Stimulated activated CD8-positive, alpha-beta memory T cell treated with anti-CD3 and anti-CD28 coated beads, Interleukin-7, amount 100 ng/mL, for 1 hour (primary cell): ENCODE measurements at places on chromosomes 6 and 20.

DNA sequence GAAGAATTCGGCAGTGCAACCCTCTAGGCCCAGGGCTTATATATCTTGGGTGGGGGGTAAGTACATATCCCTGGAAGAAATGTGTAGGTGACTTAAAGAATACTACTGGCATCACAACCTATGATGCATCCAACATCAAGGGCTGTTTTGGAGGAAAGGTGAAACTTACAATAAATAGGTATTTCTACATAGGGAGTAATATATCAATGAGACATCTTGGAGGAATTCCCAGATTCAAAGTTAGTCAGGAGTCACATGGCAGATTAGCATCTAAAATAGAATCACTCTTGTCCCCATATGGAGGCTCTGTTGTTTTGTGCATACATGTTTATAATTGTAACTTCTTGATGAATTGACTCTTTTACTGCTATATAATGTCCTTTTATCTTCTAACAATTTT is 375.5 kb downstream of the PAX1 start:
- DNase-seq, result no peak

DNA sequence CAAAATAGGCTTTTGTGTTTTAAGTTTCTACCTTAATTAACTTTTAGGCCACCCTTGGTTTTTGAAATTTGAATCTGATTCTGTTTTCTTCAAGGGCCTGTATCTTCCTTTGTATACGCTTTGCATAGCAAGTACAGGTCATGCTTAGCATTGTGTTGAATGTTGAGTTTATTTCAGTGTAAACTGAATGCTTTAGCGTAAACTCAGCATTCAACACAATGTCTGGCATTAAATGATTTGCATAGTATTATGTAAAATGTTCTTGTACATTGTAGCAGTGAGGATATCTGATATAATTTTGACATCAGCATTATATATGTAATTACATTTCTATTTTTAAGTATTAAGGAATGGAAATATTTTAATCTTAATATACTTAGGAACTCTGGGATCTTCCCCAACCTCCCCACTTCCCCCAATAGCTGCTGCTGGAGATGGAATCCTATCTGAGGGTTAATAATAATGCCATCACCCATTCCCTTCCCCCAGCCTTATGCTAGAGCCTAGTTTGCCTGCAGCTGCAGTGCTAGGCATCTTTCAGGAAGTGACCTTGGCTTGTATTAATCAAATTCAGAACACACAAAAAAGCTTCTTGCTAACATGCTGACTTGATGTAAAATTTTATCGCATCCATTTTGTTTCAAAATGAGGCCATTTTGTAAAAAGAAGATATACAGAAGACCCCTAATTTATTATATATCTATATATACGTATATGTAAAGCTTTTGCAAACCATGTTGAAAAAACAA is 73.1 kb downstream of the NCOA3 start:
- DNase-seq, result no peak

DNA sequence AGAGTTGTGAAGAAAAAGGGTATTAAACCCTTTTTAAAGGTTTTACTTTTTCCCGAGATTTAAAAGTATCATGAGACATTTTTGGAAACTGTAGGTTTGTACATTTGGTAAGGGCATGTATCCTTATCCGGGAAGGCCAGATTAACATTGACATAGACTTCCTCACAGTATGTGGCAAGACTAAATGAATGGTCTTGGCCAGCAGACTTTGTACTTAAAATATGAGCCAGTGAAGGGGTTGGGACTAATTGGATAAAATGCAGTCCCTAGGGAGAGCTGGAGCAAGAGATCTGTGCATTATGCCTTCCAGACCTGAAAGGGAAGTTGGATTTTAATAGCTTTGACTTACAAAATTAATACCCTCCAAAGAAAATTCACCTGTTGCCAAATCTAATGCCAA is 60.4 kb upstream of the CCN2 start:
- DNase-seq, result no peak

DNA sequence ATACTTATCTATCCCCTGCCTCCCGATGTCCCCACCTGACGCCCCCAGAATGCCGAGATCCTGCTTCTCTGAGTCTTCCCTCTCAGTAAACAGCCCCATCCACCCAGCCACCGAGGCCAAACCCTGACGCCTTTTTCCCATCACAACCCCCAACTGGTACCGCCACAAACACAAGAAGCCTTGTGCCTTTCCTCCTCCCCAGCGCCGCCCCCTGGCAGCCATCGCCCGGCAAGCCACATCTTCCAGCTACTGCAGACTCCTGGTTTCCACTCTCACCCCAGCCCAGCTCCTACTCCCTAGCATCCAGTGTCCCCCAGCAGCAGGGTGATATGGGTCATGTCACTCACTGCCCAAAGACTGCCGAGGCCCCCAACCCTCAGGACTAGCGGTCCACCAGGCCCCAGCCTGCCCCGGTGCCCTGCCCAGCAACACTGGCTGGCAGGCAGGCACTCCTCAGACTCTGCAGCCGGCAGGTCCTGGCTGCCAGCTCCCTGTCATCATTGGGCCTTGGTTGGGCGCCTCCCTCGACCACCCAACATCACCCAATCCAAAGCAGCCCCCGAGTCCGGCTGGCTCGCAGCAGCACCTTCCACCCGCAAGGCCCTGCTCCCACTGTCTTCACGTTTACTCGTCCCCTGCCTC is 11.2 kb downstream of the TCFL5 start:
- DNase-seq, result no peak

GRCh38 chr6:160349814-160350350 is 1.7 kb downstream of the SLC22A3 start:
- no peak for DNase-seq

DNA sequence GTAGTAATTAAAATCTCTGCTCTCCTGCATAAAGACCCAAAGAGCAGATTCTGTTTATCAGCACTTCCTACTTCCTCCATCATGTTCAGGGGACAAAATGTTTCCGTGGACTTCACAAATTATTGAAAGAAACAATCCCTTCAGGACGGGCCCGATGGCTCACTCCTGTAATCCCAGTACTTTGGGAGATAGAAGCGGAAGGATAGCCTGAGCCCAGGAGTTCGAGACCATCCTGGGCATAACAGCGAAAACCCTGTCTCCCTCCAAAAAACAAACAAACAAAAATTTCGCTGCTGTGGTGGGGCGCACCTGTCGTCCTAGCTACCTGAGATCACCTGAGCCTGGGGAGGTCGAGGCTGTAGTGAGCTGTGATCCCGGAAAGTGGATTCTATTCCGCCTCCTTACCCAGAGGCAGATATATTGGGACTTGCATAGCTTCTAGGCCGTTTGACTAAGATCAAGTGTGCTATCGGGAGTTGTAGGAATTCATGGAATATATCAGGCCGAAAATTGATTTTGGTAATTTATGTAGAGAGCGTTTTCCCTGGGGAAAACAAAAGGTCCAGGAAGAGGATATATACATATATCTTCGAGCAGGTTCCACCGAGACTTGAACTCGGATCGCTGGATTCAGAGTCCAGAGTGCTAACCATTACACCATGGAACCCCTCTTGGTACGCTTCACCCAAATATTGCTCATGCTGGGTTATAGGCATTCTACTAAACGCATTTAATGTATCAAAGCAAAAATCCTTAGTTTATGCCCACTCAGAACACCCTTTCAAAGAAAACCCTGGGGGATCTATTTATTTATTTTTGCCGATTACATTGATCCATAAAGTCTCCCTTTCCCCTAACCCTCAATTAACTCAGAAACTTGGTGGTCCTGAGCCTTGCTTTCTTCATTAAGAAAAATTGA is 74.5 kb upstream of the ZNF184 start:
- DNase-seq, result no peak

DNA sequence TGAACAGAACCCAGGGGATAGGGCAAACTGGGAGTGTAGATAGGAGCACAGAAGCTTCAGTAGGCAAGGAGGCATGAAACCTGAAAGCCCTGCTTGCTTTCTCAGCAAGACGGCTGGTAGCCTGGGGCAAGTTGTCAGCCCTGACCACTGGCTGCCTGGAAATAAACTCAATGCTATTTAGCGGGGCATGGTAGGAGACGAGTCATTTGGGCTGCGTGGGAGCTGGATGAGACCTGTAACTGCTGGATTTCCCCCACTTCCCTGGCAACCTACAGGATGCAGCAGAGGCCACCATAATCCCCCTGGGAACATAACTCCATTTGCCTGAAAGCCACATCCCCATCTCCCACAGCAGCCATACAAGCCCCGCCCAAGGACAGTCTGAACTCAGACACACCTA is 332.6 kb upstream of the TBX18 start:
- DNase-seq, result no peak

GRCh38 chr20:43843096-43843964 is 71.3 kb upstream of the TOX2 start:
- DNase-seq, result no peak

DNA sequence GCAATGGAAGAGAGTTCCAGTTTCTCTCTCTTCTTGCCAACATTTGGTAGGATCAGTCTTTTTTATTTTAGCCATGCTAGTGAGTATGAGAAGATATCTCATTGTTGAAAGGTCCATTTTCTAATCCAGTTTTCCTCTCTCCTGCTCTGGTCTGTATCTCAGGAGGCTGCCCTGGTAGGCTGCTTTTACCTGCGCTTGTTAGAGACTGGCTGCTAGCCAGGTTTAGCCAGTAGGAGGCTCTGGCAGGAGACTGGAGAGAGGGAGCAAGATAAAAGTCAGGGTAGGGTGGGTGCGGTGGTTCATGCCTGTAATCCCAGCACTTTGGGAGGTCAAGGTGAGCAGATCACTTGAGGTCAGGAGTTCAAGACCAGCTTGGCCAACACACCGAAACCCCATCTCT is 68.6 kb upstream of the FOXP4 start:
- no peak for DNase-seq

DNA sequence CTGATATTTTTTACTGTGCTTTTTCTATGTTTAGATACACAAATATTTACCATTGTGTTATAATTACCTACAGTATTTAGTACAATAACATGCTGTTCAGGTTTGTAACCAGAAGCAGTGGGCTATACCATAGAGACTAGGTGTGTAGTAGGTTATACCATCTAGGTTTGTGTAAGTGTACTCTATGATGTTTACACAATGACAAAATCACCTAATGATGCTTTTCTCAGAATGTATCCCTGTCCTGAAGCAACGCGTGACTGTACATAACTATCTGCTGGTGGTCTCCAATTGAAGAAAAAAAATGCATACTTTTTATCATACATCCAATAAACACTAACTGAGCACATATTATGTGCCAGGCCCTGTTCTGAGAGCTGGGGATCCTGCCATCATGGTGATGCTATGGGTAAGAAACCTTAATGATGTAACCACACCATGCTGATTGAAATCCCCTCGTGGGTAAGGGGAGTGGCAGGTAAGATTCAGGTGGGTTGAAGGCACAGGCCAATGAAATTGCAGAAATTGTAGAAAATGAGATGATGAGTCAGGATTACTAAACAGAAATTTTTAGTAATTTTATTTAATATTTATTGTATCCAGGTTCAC is 76.8 kb downstream of the FYN start:
- DNase-seq, result no peak

DNA sequence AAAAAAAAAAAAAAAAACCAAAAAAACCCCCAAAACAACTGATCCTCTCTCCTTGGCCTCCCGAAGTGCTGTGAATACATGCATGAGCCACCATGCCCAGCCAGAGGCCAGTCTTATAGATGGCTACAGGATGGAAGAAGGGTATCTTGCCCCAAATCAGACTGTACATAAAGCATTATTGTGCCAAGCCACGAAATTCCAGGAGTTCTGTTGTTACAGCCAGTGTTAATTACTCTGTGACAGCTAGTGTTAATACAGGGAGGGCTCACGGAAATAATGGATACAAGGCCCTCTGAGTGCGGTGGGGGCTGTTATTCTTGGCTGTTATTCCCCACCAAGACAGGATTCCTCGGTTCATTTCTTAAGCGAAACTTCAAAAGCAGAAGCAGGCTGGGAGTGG is 1.4 kb upstream of the CLPSL2 start:
- no peak for DNase-seq

DNA sequence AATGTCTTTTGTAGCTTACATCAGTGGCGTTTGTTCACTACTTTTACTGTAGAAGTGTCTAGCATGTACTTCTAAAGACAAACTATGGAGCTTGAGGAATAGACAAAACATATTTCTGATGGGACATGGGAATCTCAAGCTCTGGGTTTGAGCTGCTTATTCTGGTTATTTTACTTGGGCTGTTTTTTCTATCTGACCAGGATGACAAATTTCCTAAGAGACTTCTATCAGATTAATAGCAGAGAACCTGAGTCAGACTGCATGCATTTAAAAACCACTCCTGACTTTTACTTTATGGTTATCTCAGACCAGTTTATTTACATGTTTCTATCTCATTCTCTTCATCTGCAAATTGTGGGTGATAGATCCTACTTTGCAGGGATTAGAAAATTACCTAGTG is 1282.3 kb upstream of the GJE1 start:
- no peak for DNase-seq

DNA sequence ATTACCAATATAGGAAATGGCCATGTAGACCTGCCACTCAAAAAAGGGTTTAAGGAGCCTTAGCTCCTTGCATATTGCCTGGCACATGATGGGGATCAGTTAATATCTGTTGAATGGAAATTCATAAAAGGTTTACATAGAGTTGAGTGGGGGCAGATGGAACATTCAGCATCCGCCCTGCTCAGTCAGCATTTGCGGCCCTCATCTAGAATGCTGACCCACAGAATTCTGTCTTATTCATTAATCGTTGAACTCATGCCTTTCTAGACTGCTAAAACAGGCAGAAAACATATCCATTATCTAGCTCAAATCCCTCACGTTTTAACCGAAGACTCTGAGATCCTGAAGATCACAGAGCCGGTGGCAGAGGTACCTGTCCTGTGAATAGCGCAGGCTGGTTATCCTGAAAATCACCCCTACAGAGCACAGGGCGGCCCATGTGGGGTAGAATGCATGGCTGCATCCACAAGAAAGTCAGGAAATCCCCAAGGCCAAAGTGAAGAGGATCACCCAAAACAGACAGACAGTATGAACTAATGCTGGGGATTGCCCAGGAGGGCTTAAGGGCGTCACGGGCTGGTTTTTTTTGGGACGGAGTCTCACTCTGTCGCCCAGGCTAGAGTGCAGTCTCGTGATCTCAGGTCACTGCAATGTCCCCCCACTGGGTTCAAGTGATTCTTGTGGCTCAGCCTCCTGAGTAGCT is 59.9 kb downstream of the CNBD2 start:
- no peak for DNase-seq

DNA sequence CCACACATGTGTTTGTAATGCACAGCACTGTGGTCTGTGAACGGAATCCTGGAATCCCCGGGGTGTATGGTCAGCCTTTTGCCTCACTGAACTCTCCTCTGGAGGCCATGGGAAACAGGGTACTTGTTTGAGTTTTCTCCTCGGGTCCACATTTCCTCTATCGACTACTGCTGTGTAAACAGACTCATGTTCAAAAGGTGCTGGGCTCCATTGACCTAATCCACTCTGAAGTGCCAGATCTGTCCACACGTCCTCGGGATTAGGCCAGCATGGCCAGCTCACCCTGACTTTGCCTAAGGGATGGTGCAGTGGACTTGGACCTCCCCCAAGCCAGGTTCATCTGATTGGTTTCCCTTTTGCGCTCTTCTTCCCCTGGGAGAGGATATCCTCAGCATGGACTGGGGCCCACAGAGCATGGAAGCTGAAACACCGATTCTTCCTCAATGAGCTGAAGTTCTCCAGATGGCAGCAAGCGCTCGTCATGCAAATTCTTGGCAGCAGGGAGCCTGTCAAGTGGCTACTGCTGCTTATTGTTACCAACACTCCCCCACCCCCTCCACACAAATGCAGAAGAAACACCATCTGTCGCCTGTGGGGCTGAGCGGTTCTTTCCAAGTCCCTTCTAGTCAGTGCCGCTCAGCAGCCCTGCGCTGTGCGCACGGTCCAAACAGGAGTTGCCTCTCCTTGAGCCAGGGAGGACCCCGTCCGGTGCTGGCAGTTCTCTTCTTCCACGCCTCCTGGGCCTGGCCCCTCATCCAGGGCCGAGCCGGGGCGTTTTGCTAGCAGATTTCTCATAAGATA is 292.6 kb upstream of the MARCKS start:
- no peak for DNase-seq

- no peak for DNase-seq
Observed at GRCh38 chr6:90631046-90631445, 44.2 kb upstream of the MAP3K7 start.
